ENCODE measurements at places on chromosomes 7 and 10.

DNA sequence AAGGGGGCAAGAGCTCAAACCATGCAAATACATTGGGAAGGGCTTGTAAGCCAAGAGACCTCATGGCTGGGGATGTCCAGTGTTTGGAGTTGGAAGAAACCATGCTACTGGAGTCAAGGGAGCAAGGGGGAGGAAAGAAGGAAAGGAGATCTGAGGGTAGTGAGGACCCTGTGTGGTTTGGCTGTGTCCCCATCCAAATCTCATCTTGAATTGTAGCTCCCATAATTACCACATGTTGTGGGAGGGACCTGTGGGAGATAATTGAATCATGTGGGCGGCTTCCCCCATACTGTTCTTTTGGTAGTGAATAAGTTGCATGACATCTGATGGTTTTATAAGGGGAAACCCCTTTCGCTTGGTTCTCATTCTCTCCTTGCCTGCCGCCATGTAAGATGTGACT, 56.5 kb upstream of the ADRB1 start:
- no peak for DNase-seq

GRCh38 chr7:70788276-70788675, 343.7 kb upstream of the GALNT17 start:
- no peak for DNase-seq

DNA sequence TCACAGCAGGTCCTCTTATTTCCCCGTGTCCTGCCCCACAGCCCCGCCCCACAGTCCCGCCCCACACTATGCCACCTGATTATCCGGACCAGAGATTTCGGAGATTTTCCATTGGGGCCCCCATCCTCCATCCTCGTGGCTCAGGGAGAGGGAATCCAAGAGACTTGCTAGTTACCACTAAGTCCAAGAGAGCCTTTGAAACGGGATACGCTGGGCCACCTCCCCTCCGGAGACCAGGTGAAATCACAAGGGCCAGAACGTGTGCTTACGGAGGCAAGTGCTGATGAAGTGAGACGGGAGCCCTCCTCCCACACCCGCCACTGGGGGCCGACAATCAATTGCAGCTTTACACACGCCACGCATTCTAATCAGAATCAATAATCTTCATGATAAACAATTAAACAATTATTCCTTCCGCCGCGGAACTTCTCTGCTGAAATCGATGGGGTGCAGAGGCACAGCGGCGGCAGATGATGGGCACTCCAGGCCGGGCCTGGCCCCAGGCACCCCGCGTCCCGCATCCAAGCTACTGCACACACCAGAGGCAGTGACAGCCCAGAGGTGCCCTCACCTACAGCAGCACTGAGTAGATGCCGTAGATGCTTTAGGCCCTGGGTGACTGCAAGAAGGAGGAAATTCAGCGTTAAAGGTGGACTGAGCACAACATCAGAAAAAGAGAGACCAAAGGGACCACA, 534.0 kb upstream of the FOXK1 start:
- DNase-seq = no peak

- DNase-seq = no peak
Measured at GRCh38 chr10:130812381-130813148, 499.0 kb downstream of the TCERG1L start.

GRCh38 chr10:47307381-47307780, 7.4 kb downstream of the GDF10 start:
- no peak for DNase-seq

DNA sequence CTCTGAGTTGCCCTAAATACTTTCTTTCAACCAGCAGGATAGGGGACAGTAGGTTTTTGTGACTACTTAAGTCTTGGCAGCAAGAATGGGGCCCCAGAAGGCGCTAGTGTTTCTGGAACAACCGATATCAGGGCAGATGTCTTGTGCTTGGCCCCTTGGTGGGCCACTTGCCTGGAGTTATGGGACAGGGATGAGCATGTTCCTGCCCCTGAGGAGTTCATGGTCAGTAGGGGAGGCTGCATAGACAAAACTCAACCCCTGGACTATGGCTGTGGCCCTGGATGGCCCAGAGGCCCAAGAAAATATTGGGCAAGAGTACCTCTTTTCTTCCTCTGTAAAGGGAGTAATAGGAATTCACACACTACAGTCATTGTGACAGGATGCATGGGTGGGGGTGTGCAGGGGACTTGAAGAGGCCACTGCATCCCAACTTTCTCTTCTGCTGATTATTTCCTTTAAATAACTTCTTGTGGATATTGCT, 57.7 kb upstream of the IGFBP3 start:
- no peak for DNase-seq

- no peak for DNase-seq
Measured at GRCh38 chr10:114030140-114030539, 13.5 kb upstream of the ADRB1 start.

GRCh38 chr10:69758310-69758728, 43.4 kb upstream of the COL13A1 start:
- DNase-seq = no peak

Measured in foreskin melanocyte (primary cell).